Lower leg skin (tissue), 4 donors: ENCODE measurements at places on chromosomes 7 and 10. TPM values are rescaled to one million over a fixed set of nuclear protein-coding genes. Genes with fewer than 3 reads are reported as not detected.

The PDSS1 gene
- total RNA-seq: 2.4 TPM

GRCh38 chr10:78378192-78378591, 344.5 kb downstream of the RPS24 start:
- no peak for DNase-seq

DNA sequence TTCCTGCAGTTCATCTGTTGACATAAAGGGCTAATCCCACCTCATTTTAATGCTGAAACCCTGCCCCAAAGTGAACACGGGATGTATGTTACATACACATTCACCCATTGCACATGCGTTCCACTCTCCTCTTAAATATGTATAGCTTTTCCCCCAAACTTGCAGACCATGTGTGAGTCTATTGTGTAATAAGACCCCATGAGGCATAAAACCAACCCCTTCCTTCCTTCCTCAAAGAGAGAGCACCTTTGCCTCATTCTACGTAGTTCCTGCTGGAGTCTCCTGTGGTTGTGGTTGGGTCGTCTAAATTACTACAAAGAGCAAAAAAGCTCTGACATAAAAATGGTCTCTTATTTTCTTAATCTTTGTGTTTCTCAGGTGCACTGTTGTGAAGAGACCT, 345.7 kb upstream of the KLF6 start:
- DNase-seq: no peak

GRCh38 chr7:131482800-131483199, 73.6 kb downstream of the PODXL start:
- DNase-seq: no peak

DNA sequence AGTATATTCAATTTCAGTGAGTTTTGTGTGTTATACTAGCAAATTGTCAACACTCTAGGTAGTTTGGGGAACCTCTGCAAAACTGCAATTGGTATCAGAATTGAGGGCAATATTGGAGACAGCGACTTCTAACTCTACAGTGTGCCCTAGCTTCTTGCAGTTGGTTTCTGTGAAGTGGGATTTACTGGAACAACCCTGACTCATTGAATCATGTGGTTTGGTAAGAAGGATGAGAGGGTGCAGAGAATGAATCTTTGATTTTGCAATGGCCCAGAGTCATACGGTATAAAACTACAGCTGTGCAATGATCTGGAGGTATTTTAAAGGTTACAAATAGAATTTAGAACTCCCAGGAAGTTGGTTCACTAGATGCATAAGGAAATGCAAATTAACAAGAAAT, 129.1 kb upstream of the PPP1R3A start:
- no peak for DNase-seq

DNA sequence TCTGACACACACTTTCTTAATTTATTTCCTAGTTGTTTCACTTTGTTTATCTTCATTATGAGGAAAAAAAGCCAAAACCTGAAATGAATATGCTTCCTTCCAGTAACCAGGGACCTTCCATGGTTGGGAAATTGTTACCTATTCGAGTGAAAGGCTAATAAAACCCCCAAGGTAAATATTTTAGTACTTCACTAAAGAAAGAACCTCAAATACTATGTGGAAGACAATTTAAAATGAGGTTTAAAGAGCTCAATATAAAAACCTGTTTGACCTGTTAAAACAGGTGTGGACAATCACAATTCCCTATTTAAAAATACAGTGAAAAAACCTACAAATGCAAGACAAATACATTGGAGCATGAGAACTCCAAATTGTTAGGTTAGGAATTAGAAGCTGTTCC, 192.6 kb downstream of the CFTR start:
- no peak for DNase-seq

DNA sequence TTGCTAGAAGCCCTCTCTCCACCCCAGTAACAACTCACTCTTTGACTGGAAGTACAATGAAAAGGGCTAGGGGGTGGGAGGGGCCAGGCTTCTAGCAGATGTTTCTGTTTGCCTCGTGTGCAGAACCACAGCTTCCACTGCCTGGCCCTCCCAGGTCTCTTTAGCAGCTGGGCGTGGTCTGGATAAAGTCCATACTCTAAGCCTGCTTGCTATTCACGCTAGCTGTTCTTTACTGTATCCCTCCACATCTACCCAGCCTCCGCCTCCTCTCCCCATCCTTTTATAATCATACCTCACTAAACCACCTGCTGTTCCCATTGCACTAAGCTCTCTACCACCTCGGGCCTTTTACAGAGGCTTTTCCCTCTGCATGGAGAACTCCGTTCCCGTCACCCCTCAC, 288.8 kb downstream of the CAMK1D start:
- DNase-seq: no peak

DNA sequence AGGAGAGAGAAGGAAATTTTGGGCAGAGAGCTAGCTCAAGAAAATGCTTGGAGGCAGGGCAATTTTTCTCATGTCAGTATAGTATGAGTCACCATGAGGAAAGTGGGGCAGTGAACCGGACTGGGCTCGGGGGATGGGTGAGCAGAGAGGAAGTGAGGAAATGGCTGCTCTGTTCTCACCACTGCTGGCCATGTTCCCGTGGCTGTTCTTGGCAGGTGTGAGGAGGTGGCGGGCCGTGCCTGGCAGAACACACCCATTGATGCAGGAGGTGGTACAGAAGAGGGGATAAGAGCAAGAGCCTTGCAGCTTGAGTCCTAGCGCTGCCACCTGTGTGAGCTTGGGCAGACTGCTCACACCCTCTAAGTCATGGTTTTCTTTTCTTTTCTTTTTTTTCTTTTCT, 304.4 kb upstream of the LYZL1 start:
- DNase-seq: peak; percentile 58

The CNNM2 gene
- total RNA-seq: 13.1 TPM

The UFSP1 gene
- 3.9 TPM for total RNA-seq

The NT5C2 gene
- 43.2 TPM for total RNA-seq
